ENCODE measurements at places on chromosomes 5 and 9.

DNA sequence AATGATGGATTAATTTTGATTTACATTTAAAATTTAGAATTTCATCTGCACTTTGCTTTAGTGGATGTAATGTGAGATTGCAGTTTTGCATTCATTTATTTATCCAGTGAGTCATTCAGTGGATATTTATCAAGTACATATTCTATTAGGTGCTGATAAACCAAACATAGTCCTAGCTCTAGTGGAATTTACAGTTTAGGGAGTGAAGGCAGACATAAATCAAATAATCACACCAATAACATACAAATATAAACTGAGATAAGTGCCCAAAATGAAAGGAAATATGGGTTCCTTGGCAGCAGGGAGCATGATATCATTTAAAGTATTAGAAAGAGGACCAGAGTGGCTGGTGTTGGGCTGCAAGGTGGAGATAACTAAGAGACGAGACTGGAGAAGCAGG, 14.7 kb upstream of the NIPBL start:
- no peak for DNase-seq

- no peak for DNase-seq
Observed at GRCh38 chr9:37311938-37312708, 110.4 kb upstream of the GRHPR start.

DNA sequence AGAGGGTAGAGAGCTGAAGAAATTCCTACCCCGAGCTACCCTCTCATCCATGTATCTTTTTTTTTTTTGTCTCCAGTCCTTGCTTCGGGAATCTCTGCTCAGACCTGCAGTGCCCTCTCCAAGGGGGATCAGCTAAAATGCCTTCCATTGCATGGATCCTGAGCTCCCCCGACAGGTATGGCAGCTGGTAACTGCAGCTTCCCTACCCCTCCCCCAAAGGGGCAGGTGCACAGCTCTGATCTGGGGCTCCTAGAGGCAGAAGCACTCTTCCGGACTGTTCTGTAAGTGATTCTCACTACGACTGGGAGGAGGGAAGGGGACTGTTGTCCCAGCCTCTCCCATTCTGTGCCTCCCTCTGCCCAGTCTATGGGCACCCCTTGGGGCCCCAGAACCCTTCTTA, 169.6 kb downstream of the MELK start:
- DNase-seq = no peak

DNA sequence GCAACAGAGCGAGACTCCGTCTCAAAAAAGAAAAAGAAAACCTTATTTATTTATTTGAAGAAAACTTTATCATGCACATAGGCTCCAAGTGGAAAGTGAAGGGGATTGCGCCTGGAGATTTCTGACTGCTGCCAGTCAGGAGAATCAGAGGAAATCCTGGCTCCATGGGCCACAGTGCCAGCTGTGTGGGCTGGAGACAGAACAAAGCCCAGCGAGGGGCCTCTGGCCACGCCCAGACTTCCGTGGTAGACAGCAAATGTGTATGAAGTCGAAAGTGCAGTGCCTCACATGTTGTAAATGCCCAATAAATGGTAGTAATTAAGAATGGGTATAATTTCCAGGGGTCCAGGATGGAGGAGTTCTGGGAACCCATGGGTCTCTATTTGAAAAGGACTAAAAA, 75.8 kb upstream of the WWC1 start:
- DNase-seq = no peak

DNA sequence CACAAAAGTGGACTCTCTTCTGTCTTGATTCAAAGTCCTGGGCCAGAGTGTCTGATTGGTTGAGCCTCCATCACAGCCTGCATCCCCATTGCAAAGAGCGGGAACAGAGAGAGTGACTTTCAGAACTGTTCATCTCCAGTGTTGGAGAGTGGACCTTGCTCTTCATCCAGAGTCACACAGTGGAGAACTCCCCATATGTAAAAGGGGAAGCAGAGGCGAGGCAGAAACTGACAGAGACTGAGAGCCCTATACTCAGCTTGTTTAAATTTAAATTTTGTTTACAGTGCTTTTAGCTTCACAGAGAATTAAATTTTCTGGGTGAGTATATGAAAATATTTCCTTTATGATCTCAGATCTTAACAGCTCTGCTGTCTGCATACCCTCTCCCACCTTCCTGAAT, 70.0 kb upstream of the SSBP2 start:
- no peak for DNase-seq

DNA sequence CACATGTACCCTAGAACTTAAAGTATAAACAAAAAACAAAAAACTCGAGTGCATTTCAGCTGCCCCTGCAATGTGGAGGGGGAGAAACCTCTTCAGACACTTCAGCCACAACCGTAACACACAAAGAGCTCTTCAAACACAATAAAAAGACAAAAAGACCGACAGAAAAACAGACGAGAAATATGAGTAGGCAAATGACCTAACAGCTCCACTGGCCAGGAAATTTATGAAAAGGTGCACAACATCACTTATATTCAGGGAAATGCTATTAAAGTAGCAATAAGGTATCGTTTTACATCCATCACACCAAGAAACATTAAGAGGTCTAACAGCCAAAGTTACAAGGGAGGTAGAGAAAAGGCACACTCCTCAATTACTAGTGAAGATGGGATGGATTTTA, 6.2 kb downstream of the ZBED3 start:
- DNase-seq = no peak

GRCh38 chr5:82656341-82656761, 378.2 kb upstream of the RPS23 start:
- DNase-seq = no peak

DNA sequence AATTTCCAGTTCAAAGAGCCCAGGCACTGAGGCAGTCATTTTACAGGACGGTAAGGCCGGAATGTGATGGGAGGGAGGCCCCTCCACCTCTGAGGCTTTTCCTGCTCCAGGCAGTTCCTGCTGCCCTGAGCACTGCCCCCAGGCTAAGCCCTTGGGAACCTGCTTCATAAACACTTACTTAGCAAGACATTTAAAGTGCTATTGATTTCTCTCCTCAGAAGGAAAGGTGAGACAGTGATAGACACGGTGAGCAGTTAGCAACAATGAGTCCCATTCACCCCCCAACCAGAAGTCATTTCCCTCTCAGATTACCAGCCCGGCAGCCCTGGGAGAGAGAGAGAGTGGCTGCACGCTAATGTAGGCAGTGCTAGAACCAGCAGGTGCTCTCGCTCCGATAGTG, 462.5 kb downstream of the SPOCK1 start:
- peak; percentile 86 for DNase-seq

- peak; percentile 80 for DNase-seq
Observed at GRCh38 chr9:35658137-35658967, at the start of gene CCDC107. Gene CCDC107, plus strand, starts transcription at chr9:35658292. Its CDS starts 88 bp downstream, at chr9:35658380.

DNA sequence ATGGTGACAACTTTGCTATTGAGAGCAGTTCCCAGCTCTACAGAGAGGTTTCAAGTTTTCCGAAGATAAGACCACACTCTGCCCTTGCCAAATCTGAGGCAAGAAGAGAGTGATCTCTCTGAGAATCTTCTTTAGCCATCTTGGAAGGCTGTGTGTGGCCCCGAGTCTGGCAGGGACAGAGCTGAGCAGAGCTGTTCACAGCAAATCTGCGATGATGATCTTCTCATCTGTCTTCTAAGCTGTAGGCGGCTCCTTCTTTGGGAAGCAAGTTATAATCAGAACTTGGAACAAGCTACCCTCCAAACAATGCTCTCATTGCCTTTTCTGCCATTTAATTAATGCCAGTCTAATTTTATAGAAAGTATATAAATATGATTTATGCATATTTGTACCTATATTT, 379.0 kb upstream of the MEF2C start:
- no peak for DNase-seq

DNA sequence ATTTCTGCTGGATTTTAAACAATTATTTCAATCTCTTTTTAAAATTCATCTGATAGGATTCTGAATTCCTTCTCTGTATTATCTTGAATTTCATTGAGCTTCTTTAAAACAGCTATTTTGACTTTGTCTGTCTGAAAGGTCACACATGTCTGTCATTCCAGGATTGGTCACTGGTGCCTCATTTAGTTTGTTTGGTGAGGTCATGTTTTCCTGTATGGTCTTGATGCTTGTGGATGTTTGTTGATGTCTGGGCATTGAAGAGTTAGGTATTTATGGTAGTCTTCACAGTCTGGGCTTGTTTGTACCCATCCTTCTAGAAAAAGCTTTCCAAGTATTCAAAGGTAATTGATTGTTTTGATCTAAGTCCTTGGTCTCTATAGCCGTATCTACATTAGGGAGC, 39.1 kb downstream of the DENND4C start:
- DNase-seq = no peak

- no peak for DNase-seq
Observed at GRCh38 chr9:132488626-132489025, 78.6 kb downstream of the CFAP77 start.

DNA sequence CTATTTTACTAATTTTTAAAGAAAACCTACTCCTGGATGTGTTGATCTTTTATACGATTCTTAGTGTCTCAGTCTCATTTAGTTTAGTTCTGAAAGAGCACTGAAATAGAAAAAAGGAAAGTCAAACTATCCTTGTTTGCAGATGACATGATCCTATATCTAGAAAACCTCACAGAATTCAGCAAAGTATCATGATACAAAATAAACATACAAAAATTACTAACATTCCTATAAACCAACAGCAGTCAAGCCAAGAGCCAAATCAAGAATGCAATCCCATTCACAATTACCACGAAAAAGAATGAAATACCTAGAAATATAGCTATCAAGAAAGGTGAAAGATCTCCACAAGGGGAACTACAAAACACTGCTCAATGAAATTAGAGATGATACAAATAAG, 225.8 kb upstream of the CDH18 start:
- DNase-seq = no peak

DNA sequence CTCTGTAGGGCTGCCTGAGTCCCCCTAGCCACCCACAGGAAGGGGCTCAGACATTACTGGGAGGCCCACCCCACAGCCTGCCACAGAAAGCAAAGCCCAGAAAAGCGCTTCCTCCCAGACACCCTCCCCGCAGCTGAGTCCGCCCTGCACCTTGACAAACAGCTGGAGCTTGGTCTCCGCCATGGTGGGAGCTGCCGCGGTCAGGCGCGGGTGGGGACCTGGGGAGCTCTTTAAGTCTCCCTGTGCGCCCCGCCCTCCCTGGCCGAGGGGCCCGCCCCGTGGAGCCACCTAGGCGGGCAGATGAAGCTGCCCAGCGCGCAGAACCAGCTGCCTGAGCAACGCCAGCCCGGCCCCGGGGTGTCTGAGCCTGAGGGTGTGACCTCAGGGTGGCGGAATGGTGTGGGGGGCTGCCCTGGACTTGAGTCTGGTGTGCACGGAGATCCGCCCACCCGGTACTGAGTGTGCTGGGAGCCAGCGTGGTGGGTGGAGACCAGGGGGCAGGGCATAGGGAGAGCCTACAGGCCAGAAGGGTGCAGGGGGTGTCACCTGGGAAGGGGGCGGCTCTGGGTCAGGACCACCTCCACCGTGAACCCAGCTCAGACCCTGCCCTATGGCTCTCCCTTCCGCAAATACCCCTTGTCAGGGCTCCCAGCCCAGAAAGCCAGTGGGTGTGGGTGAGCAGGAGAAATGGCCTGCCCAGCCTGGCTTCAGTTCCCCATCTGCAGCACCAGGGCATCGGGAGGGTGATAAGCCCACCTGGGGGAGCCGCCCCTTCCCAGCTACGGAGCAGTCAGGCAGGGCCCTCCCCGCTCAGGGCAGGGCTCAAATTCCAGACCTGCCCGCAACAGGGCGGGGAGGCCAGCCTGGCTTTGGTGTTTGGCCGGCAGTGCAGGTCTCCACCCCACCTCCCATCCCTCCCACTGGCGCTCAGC, at the start of gene CLIC3:
Gene CLIC3 (minus strand): TSS at position 208 of the 932 bp plus-strand sequence. CDS start 25 bp downstream, at position 183.
- peak; percentile 51 for DNase-seq

- DNase-seq = no peak
Observed at GRCh38 chr9:101620452-101620851, 25.7 kb upstream of the PPP3R2 start.

GRCh38 chr9:13814647-13815400, 499.1 kb downstream of the NFIB start:
- DNase-seq = no peak

DNA sequence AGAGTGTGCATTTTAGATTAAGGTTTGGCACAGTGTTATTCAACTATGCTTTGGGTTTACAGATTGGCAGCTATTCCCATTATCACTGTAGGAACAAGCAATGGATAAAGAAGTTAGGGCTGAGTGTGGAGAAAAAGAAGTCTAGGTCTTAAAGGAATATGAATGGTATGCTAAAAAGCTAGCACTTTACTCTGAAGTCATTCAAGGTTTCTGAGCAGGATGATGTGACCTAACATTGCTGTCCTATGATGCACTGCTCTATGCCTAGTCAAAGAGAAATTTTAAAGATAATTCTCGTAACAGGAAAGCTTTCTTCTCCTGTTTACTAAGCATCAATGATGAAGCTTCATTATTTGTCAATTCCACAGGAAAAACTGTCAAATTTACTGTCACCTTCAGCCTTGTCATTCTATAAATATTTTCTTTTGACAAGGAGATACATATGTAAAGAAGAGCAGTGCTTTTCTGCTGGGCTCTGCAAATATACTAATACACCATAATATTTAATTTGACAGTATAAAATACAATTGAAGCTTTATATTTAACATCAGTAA, 476.1 kb upstream of the PTPRD start:
- no peak for DNase-seq

GRCh38 chr5:180644129-180644824, 5.1 kb downstream of the FLT4 start:
- no peak for DNase-seq

GRCh38 chr5:89065919-89066318, 182.9 kb upstream of the MEF2C start:
- DNase-seq = no peak

GRCh38 chr5:82413302-82414040, 135.3 kb upstream of the RPS23 start:
- DNase-seq = no peak

DNA sequence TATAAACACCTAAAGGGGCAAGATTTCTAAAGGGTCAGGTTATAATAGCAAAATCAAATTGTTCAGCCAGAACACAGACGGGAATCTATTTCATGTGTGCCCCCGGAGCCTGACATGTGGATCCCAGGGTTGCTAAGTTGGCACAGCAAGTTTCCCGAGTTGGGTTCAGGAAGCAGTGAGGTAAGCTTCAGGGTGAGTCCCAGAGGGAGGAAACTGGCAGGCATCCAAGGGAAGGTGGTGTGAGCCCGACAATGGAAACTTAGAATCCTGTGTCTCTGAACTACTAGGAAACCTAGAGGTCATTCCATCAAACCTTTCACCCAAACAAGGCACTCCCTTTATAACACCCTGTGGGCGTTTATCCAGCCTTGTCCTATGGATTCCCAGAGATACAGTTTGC, 98.4 kb downstream of the ADRB2 start:
- DNase-seq = peak; percentile 78
